Sigmoid colon (tissue), 7 donors: ENCODE measurements at places on chromosomes 12 and 14.

- no peak for DNase-seq
Observed at GRCh38 chr12:79635676-79636075, 55.1 kb downstream of the PAWR start.

DNA sequence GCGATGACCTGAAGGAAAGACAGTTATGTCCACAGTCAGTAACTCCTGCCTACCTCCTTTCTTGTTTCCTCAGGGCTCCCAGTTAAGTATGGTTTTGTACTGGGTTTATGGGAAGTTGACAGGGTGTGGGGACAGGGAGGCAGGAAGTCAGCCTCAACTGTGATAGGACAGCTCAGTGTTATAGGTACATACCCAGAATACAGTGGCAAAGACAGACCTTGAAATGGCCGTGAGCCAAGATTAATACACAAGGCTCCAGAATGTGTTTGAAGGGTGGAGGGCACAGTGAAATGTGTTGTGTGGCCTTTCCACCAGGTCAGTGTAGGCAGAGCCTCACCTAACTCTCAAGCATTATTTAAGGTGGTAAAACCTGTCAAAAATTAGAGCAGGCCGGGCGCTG, 4.6 kb upstream of the BIN2 start:
- DNase-seq, result no peak

GRCh38 chr12:127728285-127728684, 538.7 kb upstream of the TMEM132C start:
- DNase-seq, result no peak

DNA sequence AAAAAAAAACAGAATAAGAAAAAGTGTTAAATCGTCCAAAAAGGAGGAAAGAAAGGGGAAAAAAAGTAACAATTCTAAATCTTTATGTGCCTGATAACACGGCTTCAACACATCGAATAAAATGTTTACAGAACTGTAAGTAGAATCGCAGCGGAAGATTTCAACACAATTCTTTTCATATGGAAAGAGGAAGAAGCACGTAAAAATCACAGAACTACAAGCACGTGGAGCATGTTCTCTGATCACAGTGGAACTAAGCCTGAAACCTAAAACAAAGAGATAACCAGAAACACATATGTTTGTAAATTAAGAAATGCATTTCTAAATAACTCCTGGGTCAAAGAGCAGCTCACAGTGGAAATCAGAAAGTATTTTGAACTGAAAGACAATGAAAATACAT, 8.7 kb downstream of the CLEC7A start:
- no peak for DNase-seq

DNA sequence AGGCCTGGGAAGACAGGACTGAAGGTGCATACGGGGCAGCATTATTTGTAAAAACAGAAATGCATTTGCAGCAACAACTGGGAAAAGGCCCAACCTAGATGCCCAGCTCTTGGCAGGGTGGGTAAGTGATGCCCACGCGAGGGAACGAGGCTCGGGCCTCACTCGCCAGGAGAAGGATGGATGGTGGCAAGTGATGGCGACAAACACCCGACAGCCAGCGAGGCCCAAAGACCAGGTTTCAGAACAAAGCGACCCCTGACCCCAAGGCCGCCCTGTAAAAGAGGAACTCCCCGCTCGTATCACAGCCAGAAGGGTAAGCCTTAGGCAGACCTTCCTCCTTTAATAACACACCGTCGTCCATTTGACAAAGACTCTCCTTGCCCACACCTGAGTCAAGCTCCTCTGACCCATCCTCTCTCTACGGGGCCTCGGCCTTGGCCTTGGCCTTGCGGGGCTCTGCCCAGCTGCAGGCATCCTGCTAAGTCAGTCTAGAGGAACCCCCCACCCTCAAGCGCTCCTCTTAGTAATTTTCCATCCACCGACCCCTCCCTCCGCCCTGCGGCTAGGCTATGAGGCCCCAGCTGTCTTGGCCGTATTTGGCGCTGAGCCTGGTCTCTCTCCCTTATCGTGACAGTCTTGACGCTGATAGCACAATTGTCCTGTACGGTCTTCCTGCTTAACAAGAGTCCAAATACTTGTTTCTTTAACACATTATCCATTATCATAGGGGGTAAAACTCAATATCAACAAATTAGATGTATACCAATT, 80.2 kb downstream of the NCOR2 start:
- DNase-seq, result no peak

GRCh38 chr12:25757037-25757665, 201.3 kb upstream of the RASSF8 start:
- no peak for DNase-seq

DNA sequence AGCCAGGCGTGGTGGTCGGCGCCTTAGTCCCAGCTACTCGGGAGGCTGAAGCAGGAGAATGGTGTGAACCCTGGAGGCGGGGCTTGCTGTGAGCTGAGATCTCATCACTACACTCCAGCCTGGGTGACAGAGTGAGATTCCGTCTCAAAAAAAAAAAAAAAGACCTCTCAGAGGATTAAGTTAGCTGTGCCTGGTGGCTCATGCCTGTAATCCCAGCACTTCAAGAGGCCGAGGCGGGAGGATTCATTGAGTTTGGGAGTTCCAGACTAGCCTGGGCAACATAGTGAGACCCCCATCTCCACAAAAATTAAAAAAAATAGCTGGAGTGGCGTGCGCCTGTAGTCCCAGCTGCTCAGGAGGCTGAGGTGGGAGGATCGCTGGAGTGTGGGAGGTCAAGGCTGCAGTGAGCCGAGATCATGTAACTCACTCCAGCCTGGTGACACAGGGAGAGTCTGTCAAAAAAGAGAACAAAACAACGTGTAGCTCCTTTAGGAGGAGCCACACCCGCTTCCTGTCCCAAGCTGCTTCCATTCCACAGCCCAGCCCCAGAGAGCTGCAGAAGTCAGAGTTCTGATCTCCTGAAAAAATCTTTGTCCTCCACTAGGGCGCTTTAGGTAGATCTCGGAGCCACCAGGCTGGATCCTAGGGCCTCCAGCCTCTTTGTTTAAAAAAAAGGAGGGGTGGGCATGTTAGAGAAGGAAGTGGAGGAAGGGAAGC, 11.5 kb upstream of the ULK1 start:
- no peak for DNase-seq

DNA sequence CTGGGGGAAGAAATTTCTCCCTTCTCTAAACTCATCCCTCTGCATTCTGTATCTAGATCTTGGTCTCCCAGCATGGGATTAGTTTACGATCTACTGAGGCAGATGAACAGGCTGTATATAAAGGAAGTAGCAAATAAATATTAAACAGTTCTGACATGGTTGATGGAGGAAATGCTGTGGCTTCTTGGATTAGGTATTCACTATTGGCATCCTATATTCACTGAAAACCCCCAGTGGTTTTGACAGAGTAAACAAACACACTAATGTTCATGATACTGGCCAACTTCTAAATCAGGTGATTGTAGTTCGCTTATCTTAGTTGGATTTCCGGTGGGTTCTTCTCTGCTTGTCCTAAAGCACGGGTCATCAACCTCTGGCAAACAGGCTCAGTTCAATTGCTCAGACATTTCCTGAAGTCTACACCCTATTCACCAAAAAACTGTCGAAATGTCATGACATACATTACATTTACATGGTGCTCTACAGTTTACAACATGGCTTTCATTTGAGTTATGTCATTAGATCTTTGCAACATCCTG, 433.9 kb downstream of the EGLN3 start:
- no peak for DNase-seq

- DNase-seq, result no peak
Observed at GRCh38 chr14:73712071-73712506, 2.1 kb downstream of the PNMA1 start.

DNA sequence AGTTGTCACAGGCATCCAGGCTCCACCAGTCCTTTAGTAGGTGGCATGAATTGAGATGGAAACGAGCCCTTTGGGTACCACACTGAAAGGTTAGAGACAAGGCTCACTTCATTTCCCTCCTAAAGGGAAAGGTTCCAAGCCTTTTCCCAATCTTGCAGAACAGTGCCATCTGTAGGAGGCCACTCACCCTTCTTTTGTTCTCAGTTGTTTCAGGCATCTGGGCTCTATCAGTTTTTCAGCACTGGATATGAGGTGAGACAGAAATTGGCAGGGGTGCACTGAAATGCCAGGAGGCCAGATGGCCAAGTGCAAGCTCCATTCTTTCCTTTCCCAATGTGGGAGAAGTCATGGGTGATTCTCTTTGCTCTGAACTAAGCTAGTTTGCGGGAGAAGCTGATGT, 15.2 kb downstream of the FBXO33 start:
- no peak for DNase-seq

DNA sequence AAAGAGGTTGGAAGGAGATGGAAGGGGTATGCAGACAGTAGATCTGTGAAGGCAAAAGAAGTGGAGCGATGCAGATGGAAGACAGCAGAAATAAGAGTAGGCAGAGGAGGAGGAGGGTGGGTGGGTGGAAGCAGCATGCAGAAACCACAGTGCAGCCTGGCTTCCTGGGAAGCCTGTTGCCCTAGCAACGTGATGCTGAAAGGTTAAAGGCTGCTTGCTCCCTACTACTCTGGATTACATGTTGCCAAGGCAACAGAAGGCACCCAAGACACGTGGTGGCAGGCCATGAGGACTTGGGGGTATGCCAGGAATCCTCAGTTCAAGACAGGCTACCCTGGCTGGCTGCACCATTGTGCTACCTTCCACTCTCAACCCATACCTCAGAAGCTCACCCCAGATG, 129.6 kb downstream of the GRIN2B start:
- no peak for DNase-seq

DNA sequence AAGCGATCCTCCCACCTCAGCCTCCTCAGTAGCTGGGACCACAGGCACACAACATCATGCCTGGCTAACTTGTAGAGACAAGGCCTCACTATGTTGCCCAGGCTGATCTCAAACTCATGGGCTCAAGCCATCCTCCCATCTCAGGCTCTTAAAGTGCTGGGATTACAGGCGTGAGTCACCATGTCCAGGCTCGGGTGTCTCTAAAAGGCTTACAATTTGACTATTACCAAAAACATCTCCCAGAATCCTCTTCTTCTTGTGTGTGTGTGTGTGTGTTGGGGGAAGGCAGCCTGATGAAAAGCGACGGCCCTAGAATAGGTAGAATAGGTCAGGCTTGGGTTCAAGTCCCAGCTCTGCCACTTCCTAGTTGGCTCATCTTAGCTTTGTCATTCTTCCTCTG, 16.8 kb downstream of the MSI1 start:
- no peak for DNase-seq

GRCh38 chr14:76713121-76713520, 48.1 kb upstream of the VASH1 start:
- no peak for DNase-seq

DNA sequence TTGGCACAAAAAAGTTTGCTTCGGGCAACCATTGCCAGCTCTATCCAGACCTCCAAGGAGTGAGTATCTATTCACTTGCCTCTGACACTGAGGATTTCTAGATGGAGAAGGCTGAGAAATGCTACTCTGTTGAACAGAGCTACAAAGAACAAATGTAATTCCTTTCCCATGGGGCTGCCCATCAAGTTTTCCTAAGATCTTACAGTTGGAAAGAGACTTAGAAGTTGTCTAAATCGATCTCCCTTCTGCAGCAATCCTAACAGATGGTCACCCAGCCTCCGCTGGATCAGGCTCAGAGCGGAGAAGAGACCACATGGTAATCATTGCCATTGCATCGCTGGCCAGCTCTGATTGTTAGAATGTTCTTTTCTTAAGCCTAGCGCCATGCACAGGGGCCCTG, 110.1 kb upstream of the BCL2L14 start:
- no peak for DNase-seq

GRCh38 chr14:63308723-63309317, 9.9 kb downstream of the GPHB5 start:
- no peak for DNase-seq

GRCh38 chr12:131643631-131644452, 67.0 kb upstream of the SFSWAP start:
- DNase-seq, result no peak

- DNase-seq, result peak; percentile 67
Observed at GRCh38 chr12:12562016-12562483, 613 bp downstream of the DUSP16 start.

- DNase-seq, result peak; percentile 84
Observed at GRCh38 chr14:92475451-92476187, 38.0 kb upstream of the RIN3 start.

GRCh38 chr12:121799842-121800693, 3.7 kb upstream of the SETD1B start:
- DNase-seq, result peak; percentile 97

DNA sequence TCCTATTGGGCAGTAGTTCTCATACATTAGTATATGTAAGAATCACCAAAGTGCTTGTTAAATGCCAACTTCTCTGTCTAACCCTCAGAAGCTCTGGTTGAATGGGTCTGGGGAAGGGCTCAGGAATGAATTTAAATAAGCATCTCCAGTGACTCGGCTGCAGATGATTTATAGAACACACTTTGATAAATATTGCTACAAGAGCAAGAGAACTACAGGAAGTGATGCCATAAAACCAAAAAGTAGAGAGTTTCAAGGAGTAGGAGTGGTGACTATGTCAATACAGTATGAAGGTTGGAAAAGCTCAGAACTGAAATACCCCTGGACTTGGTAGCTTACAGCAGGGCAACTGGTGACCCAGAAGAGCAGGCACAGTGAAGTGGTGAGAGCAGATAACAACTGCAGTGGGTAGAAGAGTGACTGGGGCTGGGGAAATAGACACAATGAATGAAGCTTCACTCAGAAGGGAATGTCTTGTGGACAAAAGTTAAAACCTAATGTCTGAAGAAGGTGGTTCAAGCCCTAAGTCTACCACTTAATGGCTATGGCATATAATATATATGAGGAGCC, 8.0 kb upstream of the PLEKHA5 start:
- no peak for DNase-seq

DNA sequence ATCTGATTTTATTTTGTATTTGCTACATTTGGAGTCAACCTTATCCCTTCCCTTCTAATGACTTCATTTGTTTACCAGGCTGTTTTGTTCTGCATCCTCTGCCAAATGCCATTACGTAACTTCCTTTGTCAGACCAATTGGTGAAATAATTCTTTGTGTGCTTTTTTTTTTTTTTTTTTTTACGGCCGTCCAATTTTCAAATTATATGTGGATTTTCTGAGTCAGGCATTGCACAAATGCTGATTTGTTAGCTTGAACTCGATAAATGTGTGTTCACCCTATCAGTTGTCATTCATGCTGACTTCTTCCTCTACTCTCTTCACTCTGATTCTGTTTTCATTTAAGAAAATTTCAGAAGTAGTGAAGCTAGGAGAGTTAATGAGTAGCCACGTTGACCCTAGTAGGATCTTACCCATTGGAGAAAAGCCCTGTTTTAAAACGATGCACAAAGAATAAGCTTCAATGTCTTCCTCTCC, 386.2 kb downstream of the DIO2 start:
- no peak for DNase-seq

GRCh38 chr14:22180045-22180444, 409.0 kb downstream of the DAD1 start:
- DNase-seq, result no peak

DNA sequence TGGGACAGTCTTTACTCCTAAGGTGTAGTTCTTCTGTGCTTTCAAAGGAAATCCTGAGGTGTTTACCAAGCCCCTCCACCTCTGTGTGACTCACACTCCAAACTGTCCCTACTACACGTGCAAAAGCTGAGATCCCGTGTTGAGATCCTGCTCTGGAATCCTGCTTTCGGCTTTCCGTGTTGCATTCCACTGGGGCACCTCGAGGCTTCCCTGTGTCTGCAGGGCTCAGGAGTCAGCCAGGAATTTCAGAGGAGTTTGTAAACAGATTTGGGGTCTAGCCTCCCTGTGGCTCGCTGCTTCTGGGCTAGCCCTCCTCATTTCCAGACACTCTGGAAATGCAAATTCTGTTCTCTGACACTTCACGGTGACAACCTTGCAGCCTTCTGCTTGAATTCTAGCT, 48.4 kb downstream of the CACNA2D4 start:
- no peak for DNase-seq

GRCh38 chr12:110020956-110021355, 21.7 kb downstream of the ANKRD13A start:
- DNase-seq, result no peak

GRCh38 chr14:52068615-52069306, at the start of gene NID2:
Gene NID2 (minus strand): TSS chr14:52069059. CDS start chr14:52068994, 65 bp downstream.
- peak; percentile 97 for DNase-seq
